Activated naive CD8-positive, alpha-beta T cell treated with anti-CD3 and anti-CD28 coated beads, Interleukin-2, amount 10 ng/mL, durations not matched to agents 7 days and 5 days (primary cell): ENCODE measurements at places on chromosomes 3 and 15. TPM values are rescaled to one million over a fixed set of nuclear protein-coding genes. Genes with fewer than 3 reads are reported as not detected.

The FAM107A gene
- total RNA-seq = not detected

The UROC1 gene
- total RNA-seq = not detected

The CCR1 gene
- 63.9 TPM for total RNA-seq

The LRRC2 gene
- total RNA-seq = 0.75 TPM

The DGKG gene
- total RNA-seq = 0.54 TPM

The ALDH1A2 gene
- total RNA-seq = 0.62 TPM

The ADIPOQ gene
- total RNA-seq = not detected

The IL17RE gene
- total RNA-seq = 0.94 TPM

GRCh38 chr3:12229896-12230295 lies 59.0 kb upstream of the PPARG start:
- no peak for DNase-seq

- no peak for DNase-seq
Observed at GRCh38 chr3:163890661-163891060, 1187.6 kb downstream of the SI start.

DNA sequence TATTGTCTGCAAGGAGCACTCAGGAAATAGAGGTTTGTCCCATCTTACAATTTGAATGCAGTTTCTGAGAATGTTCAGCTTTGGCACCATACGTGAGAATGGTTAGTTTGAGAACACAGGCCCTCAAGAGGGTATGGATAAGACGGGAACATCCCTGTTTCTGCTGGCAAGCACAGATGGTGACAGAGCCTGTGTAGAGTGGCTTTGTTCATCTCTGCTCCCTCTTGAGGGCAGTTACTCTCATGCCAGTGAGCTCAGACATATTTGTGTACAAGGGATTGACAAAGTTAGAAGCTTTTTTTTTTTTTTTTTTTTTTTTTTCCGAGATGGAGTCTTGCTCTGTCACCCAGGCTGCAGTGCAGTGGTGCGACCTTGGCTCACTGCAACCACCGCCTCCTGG lies 71.5 kb upstream of the FILIP1L start:
- DNase-seq = no peak

DNA sequence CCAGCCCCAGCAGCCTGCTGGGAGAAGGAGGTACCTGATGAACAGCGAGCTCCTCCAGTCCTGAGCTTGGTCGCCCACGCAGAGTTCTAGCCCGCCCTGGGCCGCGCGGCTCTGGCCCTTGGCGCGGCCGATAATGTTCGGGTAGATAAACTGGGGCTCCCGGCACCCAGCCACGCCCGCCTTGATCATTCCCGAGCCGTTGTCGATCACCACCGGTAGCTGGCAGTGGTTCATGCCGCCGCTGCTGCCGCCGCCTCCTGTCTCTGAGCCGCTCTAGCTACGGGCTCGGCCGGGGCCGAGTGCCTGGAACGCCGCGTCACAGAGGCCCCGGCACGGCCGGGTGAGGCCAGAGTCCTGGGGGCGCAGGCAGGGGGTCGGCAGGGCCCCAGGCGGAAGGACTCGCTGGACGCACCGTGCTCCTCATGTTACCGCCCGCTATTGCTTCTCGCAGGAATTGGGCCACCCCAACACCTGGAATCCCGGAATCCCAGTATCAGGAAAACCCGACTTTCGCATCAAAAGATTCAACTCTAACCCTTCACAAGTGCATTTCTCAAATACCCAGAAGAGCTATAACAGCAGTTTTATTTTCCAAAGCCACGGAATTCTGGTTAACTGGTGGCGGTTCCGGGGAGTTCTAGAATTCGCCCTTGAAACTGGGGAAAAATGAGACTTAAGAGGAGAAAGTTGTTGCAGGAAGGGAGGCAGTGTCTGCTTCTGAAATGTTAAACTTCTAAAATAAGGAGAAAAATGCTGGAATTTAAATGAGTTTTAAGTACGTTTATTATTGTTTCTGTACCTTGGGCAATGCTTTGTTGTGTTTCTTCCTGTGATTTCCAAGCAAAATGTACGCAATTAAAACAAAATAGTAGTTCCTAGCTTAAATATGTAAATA lies at the start of gene ACTRT3:
ACTRT3 (minus strand) TSS at position 275 of the 895 bp plus-strand sequence; CDS start at position 234, 41 bp downstream.
- peak; percentile 74 for DNase-seq

DNA sequence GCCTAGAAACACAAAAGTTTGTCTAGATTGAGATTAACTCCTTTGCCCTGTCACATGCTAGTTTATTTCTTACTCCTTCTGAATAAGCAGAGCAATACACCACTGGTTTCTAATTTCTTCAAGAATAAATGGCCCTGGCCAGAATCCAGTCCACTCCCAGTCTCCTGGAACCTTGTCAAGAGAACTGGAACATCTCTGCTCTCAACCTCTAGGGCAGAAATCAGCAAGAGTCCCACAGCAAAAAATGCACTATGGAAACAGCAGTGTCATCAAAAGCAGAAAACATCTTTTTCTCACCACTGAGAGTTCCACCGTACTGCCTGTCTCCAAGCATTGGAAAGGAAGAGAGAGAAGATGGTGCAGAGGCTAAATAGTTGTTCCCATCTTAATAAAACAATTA lies 35.9 kb upstream of the PPP2R3A start:
- no peak for DNase-seq

- no peak for DNase-seq
Observed at GRCh38 chr15:99564221-99565048, 1.3 kb upstream of the MEF2A start.

GRCh38 chr3:197023998-197024651 lies 5.5 kb downstream of the MELTF start:
- DNase-seq = no peak

GRCh38 chr3:123126031-123126430 lies 59.2 kb downstream of the PDIA5 start:
- no peak for DNase-seq

GRCh38 chr15:62832231-62832630 lies 210.3 kb upstream of the TPM1 start:
- no peak for DNase-seq

DNA sequence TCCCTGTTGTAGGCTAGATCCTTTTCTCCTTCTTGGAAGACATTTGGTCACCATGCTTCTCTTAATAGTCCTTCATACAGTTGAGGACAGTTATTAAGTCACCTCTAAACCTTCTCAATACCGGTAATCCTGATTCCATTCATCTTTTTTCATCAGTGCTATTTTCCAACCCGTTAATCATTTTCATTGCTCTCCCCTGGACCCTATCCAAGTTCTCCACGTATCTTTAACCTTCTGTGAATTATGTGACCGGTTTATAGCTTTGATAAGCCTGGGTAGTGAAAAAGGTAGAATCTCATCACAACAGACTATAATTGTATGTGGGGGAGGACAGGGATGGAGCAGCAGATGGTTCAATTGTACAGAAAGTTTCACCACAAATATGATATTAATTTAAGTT lies 168.5 kb downstream of the MECOM start:
- DNase-seq = no peak

DNA sequence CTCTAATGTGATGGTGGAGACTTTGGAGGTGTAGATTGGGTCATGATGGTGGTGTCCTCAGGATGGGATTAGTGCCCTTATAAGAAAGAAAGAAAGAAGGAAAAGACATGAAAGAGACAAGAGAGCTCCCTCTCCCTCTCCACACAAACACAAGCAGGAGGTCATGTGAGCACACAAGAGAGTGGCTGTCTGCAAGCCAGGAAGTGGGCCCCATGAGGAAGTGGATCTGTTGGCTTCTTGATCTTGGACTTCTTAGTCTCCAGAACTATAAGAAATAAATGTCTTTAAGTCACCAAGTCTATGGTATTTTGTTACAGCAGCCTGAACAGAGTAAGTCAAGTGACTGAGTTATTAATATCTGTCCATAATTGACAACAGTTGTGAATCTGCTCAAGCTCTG lies 17.1 kb downstream of the IQCB1 start:
- no peak for DNase-seq
